ENCODE measurements at places on chromosomes 3 and 15. TPM values are rescaled to one million over a fixed set of nuclear protein-coding genes. Genes with fewer than 3 reads are reported as not detected.

- no peaks in the 10 kb centered on the region for H3K36me3 ChIP-seq
- no peak overlapping the region for H3K4me3 ChIP-seq
- no peaks in the 10 kb centered on the region for H3K27me3 ChIP-seq
- no peak for DNase-seq
Measured at GRCh38 chr3:172787746-172788145, 37.2 kb downstream of the ECT2 start.

Gene SENP2
- total RNA-seq = 61.1 TPM

Gene IQCF5
- total RNA-seq = not detected

Gene AGBL1
- total RNA-seq = not detected

Gene TMEM207
- total RNA-seq = not detected

DNA sequence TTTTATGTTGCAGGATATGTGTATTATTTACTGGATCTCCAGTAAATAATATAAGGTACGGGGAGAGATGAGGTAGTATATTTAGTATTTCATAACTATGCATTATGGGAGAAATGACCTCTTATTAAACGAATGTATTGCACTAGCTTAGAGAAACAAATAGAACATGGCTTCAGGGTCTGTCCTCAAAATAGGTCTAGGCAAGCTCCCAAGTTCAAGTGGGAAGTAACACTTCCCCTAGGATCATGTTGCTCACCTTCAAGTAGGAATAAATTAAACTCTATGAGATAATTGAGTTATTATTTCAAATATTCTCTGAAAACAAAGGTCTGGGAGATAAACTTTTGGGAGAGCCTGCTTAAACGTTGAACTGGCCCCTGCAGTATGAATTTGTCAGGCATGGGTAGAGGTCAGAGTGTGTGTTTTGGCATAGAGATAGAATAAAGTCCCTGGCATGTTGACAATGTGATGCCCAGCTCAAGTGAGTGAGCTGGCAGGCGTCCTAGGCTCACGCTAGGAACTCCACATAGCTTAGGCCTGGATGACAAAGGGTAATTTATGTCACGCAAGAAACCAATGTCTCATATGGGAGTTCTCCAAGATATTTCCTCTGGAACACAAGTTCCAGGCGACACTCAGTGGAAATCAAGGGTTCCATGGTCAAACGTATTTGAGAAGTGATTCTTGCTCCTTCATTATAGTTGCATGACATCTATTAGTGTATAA, 236.8 kb downstream of the CACNA2D3 start:
- no peak for DNase-seq
- H3K27me3 ChIP-seq = no peaks in the 10 kb centered on the region
- H3K4me3 ChIP-seq = no peak overlapping the region
- no peaks in the 10 kb centered on the region for H3K4me1 ChIP-seq
- H3K36me3 ChIP-seq = no peaks in the 10 kb centered on the region

Gene DNAJA4
- total RNA-seq = 47.0 TPM

GRCh38 chr15:49900006-49900902, 218.8 kb downstream of the ATP8B4 start:
- H3K4me3 ChIP-seq = no peak overlapping the region
- H3K4me1 ChIP-seq = no peaks in the 10 kb centered on the region
- no peak for DNase-seq
- no peaks in the 10 kb centered on the region for H3K36me3 ChIP-seq
- no peaks in the 10 kb centered on the region for H3K27me3 ChIP-seq

Gene TMC3
- total RNA-seq = not detected

DNA sequence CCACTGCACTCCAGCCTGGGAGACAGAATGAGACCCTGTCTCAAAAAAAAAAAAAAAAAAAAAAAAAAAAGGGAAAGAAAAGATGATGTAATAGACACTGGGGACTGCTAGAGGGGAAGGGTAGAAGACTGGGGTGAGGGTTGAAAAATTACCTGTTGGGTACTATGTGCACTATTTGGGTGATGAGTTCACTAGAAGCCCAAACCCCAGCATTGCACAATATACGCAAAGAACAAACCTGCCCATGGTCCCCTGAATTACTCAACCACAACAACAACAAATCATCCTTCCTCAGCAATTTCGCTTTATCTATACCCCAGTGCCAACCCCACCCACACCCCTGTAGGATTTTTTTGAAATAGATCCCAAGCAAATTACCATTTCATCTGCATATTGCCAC, 13.5 kb downstream of the NIPA1 start:
- H3K36me3 ChIP-seq = no peaks in the 10 kb centered on the region
- no peaks in the 10 kb centered on the region for H3K27me3 ChIP-seq
- no peak for DNase-seq
- H3K4me3 ChIP-seq = no peak overlapping the region
- H3K4me1 ChIP-seq = peaks cover 20% of the 10 kb centered on the region
- no peak overlapping the region for H3K27ac ChIP-seq

Gene TMEM212
- total RNA-seq = not detected

DNA sequence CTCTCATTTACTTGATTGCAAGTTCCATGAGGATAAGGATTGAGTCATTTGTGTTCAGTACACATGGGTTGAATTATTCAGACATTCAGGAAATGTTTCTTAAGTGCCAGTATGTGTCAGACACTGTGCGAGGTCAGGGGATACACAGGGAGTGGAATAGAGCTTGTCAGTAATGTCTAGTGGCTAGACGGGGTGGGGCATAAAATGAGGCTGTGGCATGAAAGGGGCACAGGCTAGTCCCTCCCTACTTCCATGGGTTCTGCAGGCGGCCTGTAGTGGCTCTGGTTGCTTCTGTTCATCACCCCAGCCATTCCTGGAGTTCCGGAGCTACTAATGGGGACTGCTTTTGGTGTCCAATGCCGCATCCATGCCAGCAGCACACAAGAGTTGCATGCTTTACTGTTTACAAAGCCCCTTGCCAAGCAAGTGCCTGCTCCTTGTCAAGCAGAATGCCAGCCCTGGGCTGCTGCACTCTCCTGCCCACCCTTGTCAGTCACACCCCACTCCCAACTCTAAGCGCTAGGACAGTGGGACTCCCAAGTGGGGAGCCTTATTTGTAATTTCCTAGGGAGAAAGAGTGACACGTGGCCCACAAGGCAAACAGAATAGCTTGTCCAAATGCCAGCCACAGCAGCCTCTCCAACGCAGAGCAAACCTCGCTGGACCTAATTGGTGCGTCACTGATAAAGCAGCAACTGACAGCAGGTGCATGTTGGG, 70.8 kb downstream of the RAB11A start:
- no peaks in the 10 kb centered on the region for H3K27me3 ChIP-seq
- no peaks in the 10 kb centered on the region for H3K36me3 ChIP-seq
- DNase-seq = no peak

GRCh38 chr15:58469432-58470353, 37.9 kb downstream of the LIPC start:
- H3K36me3 ChIP-seq = no peaks in the 10 kb centered on the region
- no peak overlapping the region for H3K27ac ChIP-seq
- H3K27me3 ChIP-seq = no peaks in the 10 kb centered on the region
- no peak overlapping the region for H3K4me3 ChIP-seq
- H3K4me1 ChIP-seq = peaks cover 26% of the 10 kb centered on the region

DNA sequence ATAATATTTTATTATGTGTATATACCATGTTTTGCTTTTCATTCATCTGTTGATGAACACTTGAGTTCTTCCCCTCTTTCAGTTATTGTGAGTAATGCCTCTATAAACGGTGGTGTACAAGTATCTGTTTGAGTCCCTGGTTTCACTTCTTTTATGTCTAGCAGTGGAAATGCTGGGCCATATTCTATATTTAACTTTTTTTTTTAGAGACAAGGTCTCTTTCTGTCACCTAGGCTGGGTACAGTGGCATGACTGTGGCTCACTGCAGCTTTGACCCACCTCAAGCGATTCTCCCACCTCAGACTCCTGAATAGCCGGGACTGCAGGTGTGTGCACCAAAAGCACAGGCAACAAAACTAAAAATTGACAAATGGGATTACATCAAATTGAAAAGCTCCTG, 19.9 kb downstream of the GOLM2 start:
- no peak overlapping the region for H3K4me3 ChIP-seq
- H3K36me3 ChIP-seq = peaks cover 7% of the 10 kb centered on the region
- no peak overlapping the region for H3K27ac ChIP-seq
- no peaks in the 10 kb centered on the region for H3K4me1 ChIP-seq
- no peak for DNase-seq
- no peaks in the 10 kb centered on the region for H3K27me3 ChIP-seq

Gene PRTG
- not detected for total RNA-seq

DNA sequence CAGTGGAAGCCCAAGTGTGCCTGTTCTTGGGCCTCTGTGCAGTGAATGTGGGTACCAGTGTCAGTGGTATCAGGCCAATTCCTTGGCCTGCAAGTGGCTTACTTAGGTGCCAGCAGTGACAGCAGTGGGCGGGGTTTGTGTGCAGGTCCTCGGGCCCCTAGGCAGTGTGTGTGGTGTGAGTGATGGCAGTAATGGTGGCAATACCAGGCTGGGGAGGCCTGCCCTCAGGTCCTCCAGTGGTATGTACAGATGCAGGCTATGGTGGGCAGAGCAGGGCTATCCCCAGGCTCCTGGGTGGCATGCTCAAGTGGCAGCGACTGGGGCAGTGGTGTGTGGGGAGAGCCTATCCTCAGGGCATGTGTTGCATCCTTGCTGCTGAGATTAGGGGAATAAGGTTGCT, 379.7 kb downstream of the SQOR start:
- DNase-seq = no peak
- H3K27me3 ChIP-seq = no peaks in the 10 kb centered on the region
- H3K27ac ChIP-seq = no peak overlapping the region

DNA sequence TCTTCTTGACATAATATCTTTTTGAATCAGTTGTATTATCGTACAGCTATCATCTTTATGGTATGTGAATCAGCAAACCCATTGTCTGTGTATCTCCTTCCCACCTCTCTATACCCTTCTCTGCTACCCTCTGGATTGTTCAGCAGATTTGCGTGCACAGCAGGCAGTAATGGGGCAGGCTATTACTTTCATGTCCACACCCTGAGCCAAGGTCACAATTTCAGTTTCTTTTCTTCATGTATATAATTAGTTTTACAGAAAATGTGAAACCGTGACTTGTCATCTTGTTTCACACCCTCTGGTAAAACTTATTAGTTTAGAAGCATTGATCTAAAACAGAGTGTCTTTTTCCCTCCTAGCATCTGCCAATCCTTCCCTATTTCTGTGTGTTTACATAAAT, 770.4 kb upstream of the SEMA6D start:
- H3K36me3 ChIP-seq = no peaks in the 10 kb centered on the region
- no peak overlapping the region for H3K4me3 ChIP-seq
- no peaks in the 10 kb centered on the region for H3K4me1 ChIP-seq
- H3K27ac ChIP-seq = no peak overlapping the region
- DNase-seq = no peak

Gene HMCES
- total RNA-seq = 63.5 TPM

Gene TMEM41A
- total RNA-seq = 29.1 TPM

DNA sequence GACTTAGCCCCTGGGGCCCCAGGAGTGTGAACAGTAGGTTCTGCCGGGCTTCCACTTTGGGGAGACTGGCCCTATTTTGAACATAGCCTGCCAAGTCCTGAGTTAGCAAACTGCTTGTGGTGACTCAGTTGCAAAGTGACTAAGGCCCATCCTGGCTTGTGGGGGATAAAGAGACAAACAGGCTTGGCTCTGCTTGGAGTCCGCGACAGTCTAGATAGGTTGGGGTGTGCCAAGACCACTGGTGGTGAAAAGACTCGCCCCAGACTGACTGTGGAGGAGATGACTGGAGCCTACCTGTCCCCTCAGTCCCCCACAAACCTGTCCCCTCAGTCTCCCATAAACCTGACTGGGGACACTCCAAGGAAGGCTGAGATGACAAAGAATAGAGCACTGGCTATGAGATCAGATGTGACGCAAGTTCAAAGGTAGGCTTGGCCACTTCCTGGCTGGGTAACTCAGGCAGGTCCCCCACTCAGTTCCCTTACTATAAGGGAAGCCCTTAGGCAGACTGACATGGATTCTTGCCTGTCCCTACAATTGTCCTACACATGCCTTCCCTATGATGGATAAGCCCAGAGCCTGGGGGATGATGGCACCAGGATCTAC, 4.3 kb downstream of the DNASE1L3 start:
- no peak overlapping the region for H3K4me3 ChIP-seq
- peaks cover 2% of the 10 kb centered on the region for H3K27me3 ChIP-seq
- no peak for DNase-seq
- H3K27ac ChIP-seq = no peak overlapping the region

DNA sequence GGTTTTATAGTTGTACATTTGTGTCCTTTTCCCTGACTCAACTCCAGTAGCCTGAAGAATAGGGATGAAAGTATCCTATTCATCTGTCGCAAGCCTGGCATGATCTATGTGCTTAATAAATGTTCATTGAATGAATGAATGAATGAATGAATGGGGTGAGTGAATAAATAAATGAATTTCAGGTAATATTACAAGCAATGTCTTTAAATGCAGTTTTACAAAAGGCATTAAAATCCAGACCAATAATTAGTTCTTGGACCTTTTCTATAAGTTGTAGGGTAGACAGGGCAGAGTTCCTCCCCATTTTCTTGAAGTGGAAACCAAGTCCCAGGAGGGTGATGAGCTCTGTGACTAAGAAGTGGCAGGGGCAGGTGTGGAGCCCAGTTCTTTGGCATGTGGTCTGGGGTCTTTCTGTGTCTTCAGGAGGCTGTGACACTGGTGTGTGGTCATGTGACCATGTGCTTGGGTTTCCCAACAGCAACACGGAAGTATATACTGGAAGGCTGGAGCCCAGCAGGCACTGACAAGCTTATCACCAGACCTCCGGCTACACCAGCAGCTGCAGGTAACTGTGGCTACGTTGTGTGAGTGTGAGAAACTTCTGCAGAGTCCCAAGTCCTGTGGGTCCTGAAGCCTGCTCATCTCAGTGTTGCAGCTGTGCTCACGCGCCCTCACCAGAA, 18.3 kb downstream of the XYLB start:
- H3K36me3 ChIP-seq = no peaks in the 10 kb centered on the region
- peaks cover 6% of the 10 kb centered on the region for H3K4me1 ChIP-seq
- H3K27me3 ChIP-seq = no peaks in the 10 kb centered on the region
- no peak overlapping the region for H3K4me3 ChIP-seq

Gene FGF12
- total RNA-seq = not detected

- H3K4me3 ChIP-seq = no peak overlapping the region
- H3K4me1 ChIP-seq = no peaks in the 10 kb centered on the region
- no peak for DNase-seq
- H3K27ac ChIP-seq = no peak overlapping the region
- H3K27me3 ChIP-seq = peaks cover 5% of the 10 kb centered on the region
- no peaks in the 10 kb centered on the region for H3K36me3 ChIP-seq
Measured at GRCh38 chr3:151319628-151320027, 3.0 kb upstream of the GPR87 start.

Gene C3orf85
- not detected for total RNA-seq

DNA sequence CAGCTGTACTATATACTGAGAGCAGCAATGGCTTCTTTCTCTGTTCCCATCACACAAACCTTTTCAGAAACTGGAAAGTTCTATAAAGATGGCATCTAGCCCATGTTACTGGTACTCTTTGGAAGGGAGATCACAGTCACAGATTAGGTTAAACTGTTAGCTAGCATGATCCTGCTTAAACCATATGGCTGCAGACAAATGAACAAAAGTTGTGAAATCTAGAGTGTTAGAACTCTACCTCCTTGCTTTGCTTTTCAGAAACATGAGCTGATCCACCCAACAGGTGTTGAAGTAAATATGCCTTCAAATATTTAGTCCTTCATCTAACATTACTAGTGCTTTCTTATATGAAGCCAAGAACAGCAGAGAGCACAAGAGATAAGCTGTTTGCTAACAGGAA, 102.6 kb downstream of the SNRK start:
- H3K4me1 ChIP-seq = peaks cover 60% of the 10 kb centered on the region
- peak overlapping the region; percentile 83 for H3K27ac ChIP-seq
- no peaks in the 10 kb centered on the region for H3K36me3 ChIP-seq
- no peak for DNase-seq

All from CD4-positive, alpha-beta T cell (primary cell).